ENCODE measurements at places on chromosomes 5 and 9.
A peak's percentile ranks its signal among the peaks of the same experiment; 100 is the strongest.

- H3K36me3 ChIP-seq, result no peaks in the 10 kb centered on the region
- H3K27me3 ChIP-seq, result no peaks in the 10 kb centered on the region
- no peak for DNase-seq
- H3K4me1 ChIP-seq, result peaks cover 4% of the 10 kb centered on the region
- H3K4me3 ChIP-seq, result no peak overlapping the region
Observed at GRCh38 chr5:9339206-9339818, 206.6 kb downstream of the SEMA5A start.

DNA sequence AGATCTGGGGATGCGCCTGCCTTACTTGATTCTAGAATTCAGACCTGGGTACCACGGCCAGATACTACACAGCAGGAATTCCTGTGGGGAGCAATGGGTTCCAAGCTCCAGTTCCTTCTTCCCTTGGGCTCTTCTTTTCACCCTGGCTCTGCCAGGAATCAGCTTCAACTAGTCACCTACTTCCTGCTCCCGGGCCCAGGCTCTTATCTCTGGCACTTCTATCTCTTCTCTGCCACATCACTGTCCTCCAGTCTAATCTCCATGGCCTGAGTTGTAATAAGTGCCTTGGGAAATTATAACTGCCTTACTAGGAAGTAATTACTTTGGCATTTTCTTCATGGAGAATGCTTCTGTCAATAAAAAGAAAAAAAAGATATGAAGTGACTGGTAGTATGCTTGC is 26.2 kb upstream of the SERINC5 start:
- no peak for DNase-seq
- H3K4me3 ChIP-seq, result no peak overlapping the region
- H3K27me3 ChIP-seq, result no peaks in the 10 kb centered on the region
- H3K4me1 ChIP-seq, result no peaks in the 10 kb centered on the region

DNA sequence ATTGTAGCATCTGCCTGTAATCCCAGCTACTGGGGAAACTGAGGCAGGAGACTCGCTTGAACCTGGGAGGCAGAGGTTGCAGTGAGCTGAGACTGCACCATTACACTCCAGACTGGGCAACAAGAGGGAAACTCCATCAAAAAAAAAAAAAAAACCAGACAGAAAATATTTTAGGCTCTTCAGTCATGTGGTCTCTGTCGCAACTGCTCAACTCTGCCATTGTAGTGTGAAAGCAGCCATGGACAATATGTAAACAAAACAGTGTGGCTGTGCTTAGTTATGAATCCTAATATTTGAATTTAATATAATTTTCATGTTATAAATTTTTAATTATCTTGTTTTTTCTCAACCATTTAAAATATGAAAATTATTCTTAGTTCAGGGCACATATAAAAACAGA is 38.4 kb downstream of the ZFAND5 start:
- no peak overlapping the region for H3K4me3 ChIP-seq
- no peaks in the 10 kb centered on the region for H3K36me3 ChIP-seq

GRCh38 chr5:177431317-177432142 is 5.1 kb downstream of the GRK6 start:
- DNase-seq, result no peak
- H3K36me3 ChIP-seq, result peaks cover 59% of the 10 kb centered on the region
- no peak overlapping the region for H3K4me3 ChIP-seq
- peak overlapping the region; percentile 94 for H3K27ac ChIP-seq
- no peaks in the 10 kb centered on the region for H3K27me3 ChIP-seq

GRCh38 chr5:160166069-160166972 is 47.1 kb upstream of the PWWP2A start:
- peak overlapping the region; percentile 82 for H3K27ac ChIP-seq
- H3K36me3 ChIP-seq, result no peaks in the 10 kb centered on the region
- peaks cover 21% of the 10 kb centered on the region for H3K4me1 ChIP-seq

DNA sequence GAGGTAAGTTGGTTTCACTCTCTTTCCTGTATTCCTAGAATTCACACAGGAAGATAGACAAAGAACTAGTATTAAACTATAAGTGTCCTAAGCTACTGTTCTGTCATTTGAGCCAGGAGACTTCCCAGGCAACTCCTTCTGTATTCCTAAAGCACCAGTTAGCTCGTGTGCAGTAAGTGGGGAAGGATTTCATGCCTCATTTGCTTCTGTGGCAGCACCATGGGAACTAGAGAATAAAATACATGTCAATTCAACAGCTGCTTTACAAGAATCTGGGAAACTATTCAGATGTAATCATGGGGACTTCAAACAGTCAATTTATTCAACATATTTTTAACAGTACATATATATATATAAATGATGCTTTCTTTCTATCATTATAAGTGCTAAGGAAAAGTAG is 762.3 kb downstream of the PRELID2 start:
- H3K27me3 ChIP-seq, result no peaks in the 10 kb centered on the region
- H3K27ac ChIP-seq, result no peak overlapping the region
- no peaks in the 10 kb centered on the region for H3K36me3 ChIP-seq

DNA sequence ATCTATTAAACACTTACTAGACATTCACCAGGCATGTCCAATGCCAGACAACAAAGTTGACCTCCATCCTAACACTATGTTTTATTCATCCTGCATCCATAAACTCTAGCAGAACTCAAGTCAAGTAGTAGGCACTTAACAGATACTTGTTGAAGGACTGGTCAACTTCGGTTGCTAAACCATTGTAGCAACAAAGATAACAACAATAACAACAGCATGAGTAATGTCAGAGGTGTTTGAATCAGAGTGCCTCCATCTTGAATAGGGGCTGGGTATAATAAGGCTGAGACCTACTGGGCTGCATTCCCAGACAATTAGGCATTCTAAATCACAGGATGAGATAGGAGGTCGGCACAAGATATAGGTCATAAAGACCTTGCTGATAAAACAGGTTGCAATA is 180.5 kb upstream of the ZNF462 start:
- DNase-seq, result no peak
- no peak overlapping the region for H3K27ac ChIP-seq
- no peak overlapping the region for H3K4me3 ChIP-seq
- H3K4me1 ChIP-seq, result no peaks in the 10 kb centered on the region
- no peaks in the 10 kb centered on the region for H3K27me3 ChIP-seq
- H3K36me3 ChIP-seq, result no peaks in the 10 kb centered on the region

- H3K36me3 ChIP-seq, result peaks cover 7% of the 10 kb centered on the region
- DNase-seq, result no peak
- no peak overlapping the region for H3K27ac ChIP-seq
- no peaks in the 10 kb centered on the region for H3K27me3 ChIP-seq
- H3K4me3 ChIP-seq, result no peak overlapping the region
Observed at GRCh38 chr9:130755377-130756007, 61.9 kb downstream of the EXOSC2 start.

GRCh38 chr5:444226-444625 is 1.2 kb downstream of the EXOC3 start:
- H3K4me1 ChIP-seq, result peaks cover 42% of the 10 kb centered on the region
- no peak for DNase-seq
- peak overlapping the region; percentile 85 for H3K4me3 ChIP-seq
- no peaks in the 10 kb centered on the region for H3K27me3 ChIP-seq

GRCh38 chr9:129994882-129995281 is 48.1 kb downstream of the FNBP1 start:
- peaks cover 32% of the 10 kb centered on the region for H3K4me1 ChIP-seq
- DNase-seq, result no peak
- no peaks in the 10 kb centered on the region for H3K27me3 ChIP-seq

DNA sequence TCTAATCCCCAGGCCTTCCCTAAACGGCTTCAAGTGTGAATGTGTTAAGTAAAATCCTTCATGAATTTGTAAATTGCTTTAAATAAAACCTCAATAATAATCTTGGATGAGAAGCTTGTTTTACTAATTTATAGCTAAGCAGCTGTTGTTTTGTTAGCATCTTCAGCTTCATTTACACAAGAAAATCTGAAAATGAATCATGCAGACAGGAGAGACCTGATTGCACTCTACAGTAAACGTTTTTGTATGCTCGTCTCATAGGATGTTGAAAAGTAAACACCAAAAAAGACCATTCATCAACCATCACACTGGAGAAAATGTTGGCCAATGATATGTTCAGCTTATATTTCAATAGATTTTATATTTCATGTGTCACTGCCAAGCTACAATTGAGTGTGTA is 40.4 kb upstream of the MAP3K1 start:
- H3K4me1 ChIP-seq, result no peaks in the 10 kb centered on the region
- H3K36me3 ChIP-seq, result no peaks in the 10 kb centered on the region

GRCh38 chr5:138037271-138037670 is 4.4 kb upstream of the FAM13B start:
- H3K4me1 ChIP-seq, result no peaks in the 10 kb centered on the region
- no peak overlapping the region for H3K4me3 ChIP-seq
- no peaks in the 10 kb centered on the region for H3K36me3 ChIP-seq
- H3K27ac ChIP-seq, result no peak overlapping the region

DNA sequence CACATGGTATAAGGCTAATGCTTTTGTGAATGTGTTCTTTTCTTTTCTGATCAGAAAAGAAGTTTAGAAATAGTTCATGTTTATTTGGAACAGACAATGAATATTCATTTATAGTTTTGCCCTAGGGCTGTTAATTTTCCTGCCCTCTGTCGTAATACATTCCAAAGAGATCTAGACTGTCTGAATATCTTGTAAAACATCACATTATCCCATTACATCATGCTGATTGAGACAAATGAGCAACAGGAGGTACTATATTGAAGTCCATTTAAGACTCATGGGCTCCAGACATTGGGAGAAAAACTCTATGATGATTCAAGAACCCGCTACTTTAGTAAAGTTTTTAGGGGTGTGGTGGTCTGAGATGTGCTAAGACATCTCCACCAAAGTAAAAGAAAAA is 121.2 kb upstream of the MAP1B start:
- DNase-seq, result no peak
- no peak overlapping the region for H3K27ac ChIP-seq
- H3K4me3 ChIP-seq, result no peak overlapping the region
- no peaks in the 10 kb centered on the region for H3K27me3 ChIP-seq

DNA sequence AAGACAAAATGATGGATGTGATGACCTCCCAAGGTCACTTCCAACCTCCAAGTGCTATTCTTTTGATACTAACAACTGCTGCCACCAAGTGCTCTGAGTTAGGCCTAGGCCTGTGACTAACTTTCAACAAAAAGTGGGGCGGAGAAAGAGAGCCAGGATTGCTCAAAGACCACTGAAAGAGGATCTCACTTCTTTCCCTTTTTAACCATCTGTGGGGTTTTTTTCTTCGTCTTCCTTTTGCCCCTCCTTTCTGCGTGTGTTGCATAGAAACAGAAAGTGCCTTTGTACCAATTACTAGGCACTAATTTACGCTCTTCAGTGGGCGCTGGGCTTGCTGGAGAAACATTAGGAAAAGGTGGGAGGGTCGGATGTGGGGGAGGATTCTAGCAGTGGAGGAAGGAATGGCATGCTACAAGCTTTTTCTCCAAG is 8.0 kb downstream of the KLF9 start:
- no peaks in the 10 kb centered on the region for H3K36me3 ChIP-seq
- peak overlapping the region; percentile 24 for H3K4me3 ChIP-seq
- peak overlapping the region; percentile 50 for H3K27ac ChIP-seq
- no peak for DNase-seq

- H3K36me3 ChIP-seq, result no peaks in the 10 kb centered on the region
- H3K4me1 ChIP-seq, result peaks cover 9% of the 10 kb centered on the region
- no peak for DNase-seq
Observed at GRCh38 chr9:6777213-6777902, 19.6 kb downstream of the KDM4C start.

GRCh38 chr5:157431544-157432200 is 28.3 kb upstream of the NIPAL4 start:
- DNase-seq, result no peak
- H3K27me3 ChIP-seq, result no peaks in the 10 kb centered on the region
- no peak overlapping the region for H3K4me3 ChIP-seq
- H3K27ac ChIP-seq, result no peak overlapping the region
- no peaks in the 10 kb centered on the region for H3K36me3 ChIP-seq

DNA sequence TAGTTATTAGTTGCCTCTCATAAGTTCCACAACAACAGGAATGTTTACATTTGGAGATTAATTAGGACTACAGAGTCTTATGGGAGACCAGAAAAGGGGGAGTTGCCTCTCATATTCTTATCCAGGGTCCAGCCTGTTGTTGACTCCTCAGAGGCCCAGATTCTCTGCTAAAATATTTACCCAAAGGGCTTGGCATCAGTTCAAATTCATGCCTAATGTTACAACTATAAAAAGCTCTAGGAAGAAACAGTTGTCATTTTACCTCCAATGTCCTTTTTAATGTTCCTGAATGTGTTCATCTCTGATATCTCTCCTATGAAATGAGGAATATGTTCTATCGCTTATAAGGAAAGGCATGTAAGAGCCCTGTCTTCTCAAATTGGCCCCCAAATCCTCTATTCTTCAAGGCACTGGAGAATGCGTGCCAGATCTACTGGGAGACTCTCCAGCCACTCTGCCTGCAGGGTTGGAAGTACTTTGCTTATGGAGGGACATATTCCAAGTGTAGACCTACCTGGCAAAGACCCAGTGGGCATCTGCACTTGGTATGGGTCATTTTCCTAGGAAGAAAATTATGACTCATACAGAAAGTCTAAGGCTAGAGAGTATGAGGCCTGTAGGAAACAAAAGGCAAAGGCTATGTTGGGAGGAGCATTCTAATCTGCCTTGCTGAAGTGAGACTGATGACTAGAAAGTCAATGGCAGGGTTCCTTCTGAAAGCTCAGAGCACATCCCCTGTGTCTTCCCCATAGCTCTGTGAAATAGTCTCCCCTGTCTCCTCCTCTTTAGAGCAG is 192.6 kb downstream of the ESM1 start:
- H3K27me3 ChIP-seq, result no peaks in the 10 kb centered on the region
- H3K27ac ChIP-seq, result no peak overlapping the region
- DNase-seq, result no peak

DNA sequence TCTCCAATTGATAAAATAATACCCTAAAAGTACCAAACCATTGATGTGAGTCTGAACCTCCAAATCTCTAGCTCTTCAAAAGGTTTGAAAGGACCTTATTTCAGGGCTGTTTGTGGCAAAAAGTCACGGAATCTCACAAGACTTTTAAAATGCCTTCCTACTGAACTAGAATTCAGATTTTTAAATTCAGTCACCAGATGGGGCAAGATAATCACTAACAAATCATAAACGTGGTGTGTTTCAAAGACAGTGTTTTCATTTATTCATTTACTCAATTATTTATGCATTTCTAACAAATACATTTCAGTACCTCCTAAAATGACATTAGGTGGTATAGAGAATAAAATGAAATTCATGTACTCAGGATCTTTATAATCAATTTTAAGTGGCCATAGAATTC is 68.2 kb upstream of the SMC2 start:
- H3K4me3 ChIP-seq, result no peak overlapping the region
- H3K4me1 ChIP-seq, result no peaks in the 10 kb centered on the region
- no peak for DNase-seq
- no peaks in the 10 kb centered on the region for H3K27me3 ChIP-seq

DNA sequence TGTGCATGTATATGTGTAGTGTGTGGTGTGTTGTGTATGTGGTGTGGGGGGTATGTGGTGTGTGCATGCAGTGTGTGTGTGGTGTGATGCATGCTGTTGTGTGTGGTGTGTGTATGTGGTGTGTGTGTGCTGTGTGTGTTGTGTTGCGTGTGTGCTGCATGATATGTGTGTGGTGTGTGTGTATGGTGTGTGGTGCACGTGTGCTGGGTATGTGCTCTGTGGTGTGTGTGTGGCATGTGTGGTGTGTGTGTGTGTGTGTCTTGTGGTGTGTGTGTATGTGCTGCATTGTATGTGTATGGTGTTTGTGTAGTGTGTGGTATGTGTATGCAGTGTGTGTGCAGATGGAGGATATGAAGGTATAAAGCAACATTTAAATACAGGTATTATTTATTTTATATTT is 50.5 kb upstream of the CKS2 start:
- no peaks in the 10 kb centered on the region for H3K36me3 ChIP-seq
- H3K4me3 ChIP-seq, result no peak overlapping the region
- DNase-seq, result no peak
- no peak overlapping the region for H3K27ac ChIP-seq
- H3K27me3 ChIP-seq, result no peaks in the 10 kb centered on the region

Measured in esophagus squamous epithelium (tissue), 5 donors.